ENCODE measurements at places on chromosomes 13 and 19.

- no peak for DNase-seq
Observed at GRCh38 chr13:97856304-97856675, 97.2 kb upstream of the IPO5 start.

GRCh38 chr19:18262917-18263316 is 11.3 kb downstream of the IQCN start:
- DNase-seq = no peak

DNA sequence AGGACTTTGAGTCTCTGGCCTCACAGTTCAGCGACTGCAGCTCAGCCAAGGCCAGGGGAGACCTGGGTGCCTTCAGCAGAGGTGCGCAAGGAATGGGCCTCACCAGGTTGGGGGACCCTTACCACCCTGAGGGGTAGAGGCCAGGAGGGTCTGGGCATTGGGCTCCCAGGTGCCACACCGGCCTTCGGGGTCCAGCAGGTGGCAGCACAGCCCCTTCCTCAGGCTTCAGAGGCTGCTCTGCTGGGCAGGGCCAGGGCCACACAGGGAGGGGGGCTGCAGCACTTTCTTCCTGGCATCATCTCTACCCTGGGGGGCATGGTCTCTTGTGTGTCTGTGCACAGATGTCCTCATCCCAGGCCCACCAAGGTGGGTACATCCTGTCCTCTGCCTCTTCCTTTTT is 12.9 kb downstream of the PIN1 start:
- DNase-seq = no peak

GRCh38 chr19:1618157-1619093 is 13.2 kb upstream of the UQCR11 start:
- no peak for DNase-seq

DNA sequence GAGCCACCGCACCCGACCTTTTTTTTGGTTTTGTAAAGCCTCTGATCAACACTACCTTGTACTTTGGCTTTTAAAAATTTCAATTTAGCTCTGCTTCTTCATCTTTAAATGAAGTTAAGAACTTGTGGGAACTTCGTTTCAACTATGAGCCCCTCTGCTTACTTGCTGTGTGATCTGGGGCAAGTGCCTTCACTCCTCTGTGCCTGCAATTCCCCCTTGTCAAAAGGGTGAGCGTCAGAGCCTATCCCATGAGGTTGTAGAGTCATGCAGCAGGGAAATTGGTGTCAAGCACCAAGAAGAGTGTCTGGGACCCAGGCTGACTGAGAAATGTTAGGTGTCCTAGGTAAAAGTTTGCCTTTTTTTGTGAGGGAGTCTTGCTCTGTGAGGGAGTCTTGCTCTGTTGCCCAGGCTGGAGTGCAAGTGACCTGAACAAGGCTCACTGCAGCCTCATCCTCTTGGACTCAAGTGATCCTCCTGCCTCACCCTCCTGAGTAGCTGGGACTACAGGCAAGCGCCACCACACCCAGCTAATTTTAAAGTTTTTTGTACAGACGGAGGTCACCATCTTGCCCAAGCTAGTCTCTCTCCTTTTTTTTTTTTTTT is 5.7 kb downstream of the VASP start:
- no peak for DNase-seq

GRCh38 chr13:60260440-60260839 is 96.7 kb upstream of the DIAPH3 start:
- DNase-seq = no peak

DNA sequence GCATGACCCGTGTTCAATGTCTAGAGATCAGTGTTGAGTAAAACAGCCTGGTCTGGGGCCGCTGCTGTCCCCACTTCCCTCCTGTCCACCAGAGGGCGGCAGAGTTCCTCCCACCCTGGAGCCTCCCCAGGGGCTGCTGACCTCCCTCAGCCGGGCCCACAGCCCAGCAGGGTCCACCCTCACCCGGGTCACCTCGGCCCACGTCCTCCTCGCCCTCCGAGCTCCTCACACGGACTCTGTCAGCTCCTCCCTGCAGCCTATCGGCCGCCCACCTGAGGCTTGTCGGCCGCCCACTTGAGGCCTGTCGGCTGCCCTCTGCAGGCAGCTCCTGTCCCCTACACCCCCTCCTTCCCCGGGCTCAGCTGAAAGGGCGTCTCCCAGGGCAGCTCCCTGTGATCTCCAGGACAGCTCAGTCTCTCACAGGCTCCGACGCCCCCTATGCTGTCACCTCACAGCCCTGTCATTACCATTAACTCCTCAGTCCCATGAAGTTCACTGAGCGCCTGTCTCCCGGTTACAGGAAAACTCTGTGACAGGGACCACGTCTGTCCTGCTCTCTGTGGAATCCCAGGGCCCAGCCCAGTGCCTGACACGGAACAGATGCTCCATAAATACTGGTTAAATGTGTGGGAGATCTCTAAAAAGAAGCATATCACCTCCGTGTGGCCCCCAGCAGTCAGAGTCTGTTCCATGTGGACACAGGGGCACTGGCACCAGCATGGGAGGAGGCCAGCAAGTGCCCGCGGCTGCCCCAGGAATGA is 1.5 kb upstream of the CEACAM5 start:
- DNase-seq = no peak

GRCh38 chr13:23695711-23696464 is 125.7 kb downstream of the TNFRSF19 start:
- DNase-seq = no peak

- no peak for DNase-seq
Observed at GRCh38 chr13:30354493-30355383, 47.4 kb upstream of the KATNAL1 start.

DNA sequence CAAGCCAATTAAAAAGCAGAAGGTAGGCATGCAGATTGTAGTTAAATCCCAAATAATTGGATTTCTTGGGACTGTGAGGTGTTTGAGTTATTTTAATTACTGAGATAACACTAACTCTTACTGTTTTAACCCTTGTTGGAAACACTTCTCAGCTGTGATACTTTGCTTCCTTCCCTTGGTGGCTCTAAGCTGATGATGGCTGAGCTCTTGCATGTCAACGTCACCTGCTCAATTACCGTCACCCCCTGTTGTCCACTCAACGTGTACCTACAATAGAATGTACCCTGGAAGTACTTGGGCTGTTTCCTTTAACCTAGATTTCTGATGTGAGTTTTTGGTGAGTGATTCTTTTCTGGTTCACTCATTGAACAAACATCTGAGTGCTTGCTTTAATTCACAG is 303.4 kb downstream of the SLC7A1 start:
- DNase-seq = no peak

DNA sequence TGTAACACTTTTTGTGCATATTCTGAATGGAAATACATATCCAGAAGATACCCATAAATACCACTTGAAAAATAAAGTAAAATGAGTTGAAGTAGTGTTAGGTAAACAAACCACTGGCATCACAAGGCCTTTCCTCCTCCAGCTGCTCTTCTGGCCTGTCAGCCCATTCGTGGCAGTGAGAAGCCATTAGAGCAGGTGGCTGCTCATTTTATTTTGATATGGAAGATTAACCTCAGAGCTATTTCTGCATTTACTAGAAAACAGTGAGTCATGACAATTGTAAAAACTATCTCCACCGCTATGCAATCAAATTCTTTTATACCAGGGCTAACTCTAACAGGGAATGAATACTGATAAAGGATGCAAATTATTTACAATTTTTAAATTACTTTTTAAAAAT is 2898.1 kb downstream of the PCDH9 start:
- DNase-seq = no peak

GRCh38 chr13:38702669-38703068 is 15.8 kb downstream of the FREM2 start:
- no peak for DNase-seq

DNA sequence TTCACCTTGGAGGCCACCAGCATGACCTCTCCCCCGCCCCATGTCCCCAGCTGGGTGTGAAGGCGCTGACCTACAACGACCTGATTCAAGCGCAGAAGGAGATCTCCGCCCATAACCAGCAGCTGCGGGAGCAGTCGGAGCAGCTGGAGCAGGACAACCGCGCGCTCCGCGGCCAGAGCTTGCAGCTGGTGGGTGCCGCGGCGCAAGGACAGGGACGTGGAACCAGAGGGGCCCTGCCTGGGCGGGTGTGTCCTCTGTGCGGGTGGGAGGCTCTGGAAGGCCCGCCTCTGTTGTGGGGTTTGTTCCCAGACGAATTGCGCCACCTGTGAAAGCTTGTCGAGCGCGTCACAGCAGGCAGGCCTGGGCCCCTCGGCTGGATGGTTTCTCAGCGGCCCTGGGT is 22.3 kb downstream of the PLEKHJ1 start:
- DNase-seq = no peak

DNA sequence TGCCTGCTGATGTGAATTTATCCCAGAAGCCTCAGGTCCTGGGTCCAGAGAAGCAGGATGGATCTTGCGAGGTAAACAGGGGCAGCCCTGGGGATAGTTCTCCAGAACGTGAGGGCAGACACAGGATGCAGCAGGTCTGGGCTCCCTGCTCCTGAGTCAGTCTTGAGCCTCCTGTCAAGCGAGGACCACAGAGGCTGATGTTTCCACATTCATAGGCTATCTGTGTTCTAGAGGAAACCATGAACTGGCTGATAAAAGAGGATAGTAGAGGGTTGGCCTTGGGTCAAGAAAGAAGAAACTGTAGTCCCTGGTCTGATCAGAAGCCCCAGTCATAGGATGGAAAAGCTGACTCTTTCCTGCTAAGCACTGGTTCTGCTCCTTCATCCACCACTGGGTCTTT is 2.2 kb downstream of the ZNF175 start:
- DNase-seq = no peak

All from NCI-H446 (cell line).